ENCODE measurements at places on chromosomes 13 and 19. TPM values are rescaled to one million over a fixed set of nuclear protein-coding genes. Genes with fewer than 3 reads are reported as not detected.

MAB21L1 gene
- total RNA-seq: 0.77 TPM

LRRC63 gene
- under 0.01 TPM for total RNA-seq

CEACAM7 gene
- total RNA-seq: not detected

FGF21 gene
- total RNA-seq: not detected

ZNF878 gene
- total RNA-seq: not detected

PPM1N gene
- total RNA-seq: 2.8 TPM

YJEFN3 gene
- total RNA-seq: 0.51 TPM

ARHGAP45 gene
- 0.77 TPM for total RNA-seq

CEACAM16 gene
- total RNA-seq: not detected

DEDD2 gene
- 17.8 TPM for total RNA-seq
